Activated naive CD8-positive, alpha-beta T cell treated with anti-CD3 and anti-CD28 coated beads, Interleukin-2, amount 50 U/mL, for 16 hours (primary cell): ENCODE measurements at places on chromosomes 6 and 20.

DNA sequence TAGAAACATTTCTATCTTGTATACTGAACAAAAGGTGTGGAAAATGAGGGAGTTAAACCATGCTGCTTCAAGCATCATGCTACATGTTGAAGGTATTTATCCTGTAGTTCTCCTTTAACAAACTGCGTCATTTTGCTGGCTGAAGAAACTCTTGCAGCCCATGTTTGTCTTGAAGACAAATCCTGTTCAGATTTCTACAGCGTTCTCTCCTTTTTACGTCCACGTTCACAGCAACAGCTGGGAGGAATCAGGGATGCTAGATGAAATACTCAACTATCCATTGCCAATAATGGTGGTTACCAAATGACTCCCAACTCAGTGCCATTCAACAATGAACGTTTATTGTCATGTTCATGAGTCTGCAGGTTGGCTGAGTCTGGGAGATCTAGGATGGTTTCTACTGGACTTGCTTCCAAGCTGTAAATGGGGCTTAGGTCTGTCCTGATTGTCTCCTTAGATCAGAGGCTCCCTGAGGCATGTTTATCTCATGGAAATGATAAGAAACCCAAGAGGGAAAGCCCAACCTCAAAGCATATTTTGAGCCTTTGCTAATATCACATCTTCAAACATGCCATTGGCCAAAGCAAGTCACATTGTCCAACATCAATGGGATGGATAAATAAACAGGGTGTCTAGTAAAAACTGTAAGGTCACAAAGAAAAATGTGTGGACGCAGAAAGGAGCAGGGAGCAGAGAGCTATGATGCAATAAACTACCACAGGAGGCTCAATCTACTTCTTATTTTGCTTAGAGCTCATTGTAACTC, 2.7 kb upstream of the PLCB1 start:
- DNase-seq = no peak

GRCh38 chr6:10033223-10033829, 381.5 kb downstream of the TFAP2A start:
- DNase-seq = no peak

- no peak for DNase-seq
These were observed 19.8 kb upstream of the LRFN2 start for GRCh38 chr6:40606981-40607380.

DNA sequence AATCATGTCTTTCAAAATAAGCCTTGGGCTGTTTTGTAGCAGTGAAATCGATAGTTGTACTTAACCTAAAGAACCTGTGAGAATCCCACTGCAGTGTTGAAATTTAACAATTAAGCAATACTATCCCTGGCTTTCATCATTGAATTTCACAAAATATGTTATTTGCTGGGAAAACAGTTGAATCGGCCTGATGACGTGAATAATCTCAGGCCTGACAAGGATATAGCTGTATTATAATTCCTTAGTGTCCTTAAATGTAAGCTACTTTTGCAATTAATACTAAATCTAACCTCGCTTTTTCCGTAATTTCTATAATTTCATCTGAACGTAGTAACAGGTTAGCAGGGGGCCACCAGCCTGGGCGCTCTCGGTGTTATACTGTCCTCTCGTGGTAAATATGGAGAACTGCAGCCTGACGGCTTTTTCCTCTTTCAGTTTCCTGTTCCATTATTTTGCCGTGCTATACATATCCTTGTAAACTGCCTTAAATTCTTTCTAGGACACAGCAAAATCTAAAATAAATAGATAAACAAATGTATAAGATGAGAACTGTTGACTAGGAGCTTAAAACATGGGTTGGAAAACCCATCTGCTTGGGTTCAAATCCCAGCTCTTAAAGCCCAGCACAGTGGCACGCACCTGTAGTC, 24.0 kb downstream of the MTFR2 start:
- peak; percentile 13 for DNase-seq

- no peak for DNase-seq
These were observed 32.0 kb downstream of the KCNQ2 start for GRCh38 chr20:63440366-63440955.

GRCh38 chr6:134287859-134288537, 29.9 kb downstream of the SGK1 start:
- no peak for DNase-seq
